ENCODE measurements at places on chromosomes 3 and 15. TPM values are rescaled to one million over a fixed set of nuclear protein-coding genes. Genes with fewer than 3 reads are reported as not detected.

Gene ANKRD34C
- polyA plus RNA-seq = not detected

Gene GOLGA8T
- polyA plus RNA-seq = not detected

Gene PDZRN3
- not detected for polyA plus RNA-seq

Gene ACTRT3
- polyA plus RNA-seq = 0.32 TPM

Gene POLG
- polyA plus RNA-seq = 61.3 TPM

Gene EPHA3
- not detected for polyA plus RNA-seq

Gene ATP13A4
- not detected for polyA plus RNA-seq

Gene TMEM207
- polyA plus RNA-seq = not detected

Gene POTEB
- not detected for polyA plus RNA-seq

DNA sequence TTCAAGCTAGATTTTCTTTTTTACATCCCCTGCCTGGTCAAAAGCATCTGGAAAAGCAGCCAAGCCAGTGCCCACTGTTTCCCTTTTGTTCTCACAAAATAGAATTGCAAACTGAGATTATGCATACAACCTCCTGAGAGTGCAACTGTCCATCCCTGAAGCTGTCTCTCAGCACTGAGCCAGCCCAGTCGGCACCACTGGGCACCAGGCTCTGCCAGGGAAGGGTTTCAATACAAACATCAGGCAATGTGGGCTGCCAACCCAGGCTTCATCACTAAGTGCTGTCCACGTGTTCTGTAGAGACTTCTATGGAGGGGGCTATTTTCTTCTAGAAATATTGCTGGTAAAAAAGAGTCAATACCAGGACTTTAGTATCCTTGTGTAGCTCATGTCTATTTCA is 356.3 kb upstream of the TBL1XR1 start:
- no peak for DNase-seq

- DNase-seq = no peak
These were observed 237.1 kb downstream of the EBLN2 start for GRCh38 chr3:73298243-73299183.

- no peak for DNase-seq
These were observed 345.3 kb downstream of the TIGIT start for GRCh38 chr3:114639171-114639570.

GRCh38 chr15:66232267-66232625 is 21.3 kb downstream of the MEGF11 start:
- DNase-seq = no peak

DNA sequence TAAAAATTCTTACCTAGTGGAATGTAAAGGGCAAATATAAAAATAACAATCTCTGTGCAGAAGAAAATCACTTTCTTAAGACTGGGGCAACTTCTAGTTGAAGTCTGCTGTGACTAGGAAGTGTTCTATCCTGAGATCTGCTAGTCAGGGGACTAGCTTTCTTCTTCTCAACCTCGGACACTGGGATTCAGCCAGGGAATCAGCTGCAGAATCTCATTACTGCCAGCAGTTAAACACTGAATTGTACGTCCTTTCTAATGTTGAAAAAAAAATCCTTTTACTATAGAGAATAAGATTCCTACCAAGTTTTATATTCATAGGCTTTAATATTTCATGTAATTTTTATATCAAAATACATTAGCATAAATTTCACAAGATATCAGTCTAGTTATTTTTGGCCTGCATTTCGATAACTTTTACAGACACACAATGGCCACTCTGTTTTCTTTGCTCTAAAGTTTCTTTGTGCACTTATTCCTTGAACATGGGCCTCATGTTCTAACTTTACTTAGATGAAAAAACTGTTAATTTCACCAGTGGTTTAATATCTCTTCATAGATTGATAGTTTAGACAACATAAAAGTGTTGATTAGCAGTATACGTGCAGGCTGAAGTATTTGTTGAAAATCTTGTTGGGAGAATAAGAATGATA is 2.6 kb upstream of the NEO1 start:
- no peak for DNase-seq

GRCh38 chr3:9787714-9788113 is 4.6 kb downstream of the TADA3 start:
- no peak for DNase-seq

DNA sequence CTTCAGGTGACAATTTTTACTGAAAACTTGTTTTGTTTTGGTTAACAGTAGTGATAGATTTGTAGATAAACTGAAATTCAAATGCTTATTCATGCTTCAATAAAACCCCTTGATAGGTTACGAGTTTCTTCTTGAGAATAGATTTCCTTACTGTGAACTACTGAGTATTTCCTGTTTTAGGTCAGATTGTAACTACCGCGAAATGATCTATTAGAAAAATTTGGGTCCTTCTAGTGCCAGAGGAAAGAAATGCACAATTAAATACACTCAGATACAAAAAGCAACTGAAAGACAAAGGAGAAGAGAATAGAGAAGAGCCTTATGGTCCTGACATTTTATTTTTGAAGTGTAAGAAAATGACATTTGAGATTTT is 251.7 kb upstream of the TBL1XR1 start:
- no peak for DNase-seq

DNA sequence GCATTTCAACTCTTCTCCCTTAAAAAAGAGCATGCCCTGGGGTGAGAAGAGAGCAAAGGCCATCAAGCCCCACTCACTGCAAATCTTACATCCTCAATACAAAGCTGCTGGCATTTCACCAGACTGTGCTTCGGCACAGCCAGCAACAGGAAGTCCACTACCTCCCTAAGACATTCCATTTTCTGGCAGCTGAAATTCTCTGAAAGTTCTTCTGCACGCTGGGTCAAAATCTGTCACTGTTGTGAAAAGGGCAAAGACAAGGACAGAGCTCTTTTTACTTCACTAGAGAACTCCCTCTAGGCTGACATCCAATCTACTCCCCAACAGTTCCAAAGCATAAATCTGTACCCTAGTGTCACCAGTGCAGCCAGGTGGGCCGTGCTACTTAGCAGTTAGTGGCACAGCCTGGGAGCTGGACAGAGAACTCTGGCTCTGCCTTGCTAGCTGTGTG is 6.3 kb downstream of the MTMR10 start:
- DNase-seq = no peak

DNA sequence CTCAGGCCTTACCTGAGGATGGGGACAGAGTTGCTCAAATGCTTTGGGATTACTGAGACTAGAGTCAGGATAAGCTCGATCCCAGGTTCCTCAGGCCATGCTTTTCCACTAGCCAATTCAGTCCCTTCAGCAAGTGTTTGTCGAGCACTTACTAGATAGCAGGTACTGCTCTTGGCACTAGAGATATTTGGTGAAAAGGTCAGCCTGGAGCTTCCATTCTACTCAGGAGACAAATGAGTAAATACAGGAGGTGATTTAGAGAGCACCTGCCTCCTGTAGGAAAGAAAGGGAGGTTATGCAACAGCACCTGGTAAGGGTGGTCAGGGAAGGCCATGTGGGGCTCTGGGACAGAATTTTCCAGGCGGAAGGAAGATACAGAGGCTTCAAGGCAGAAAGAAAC is 99.9 kb downstream of the CACNA1D start:
- no peak for DNase-seq

DNA sequence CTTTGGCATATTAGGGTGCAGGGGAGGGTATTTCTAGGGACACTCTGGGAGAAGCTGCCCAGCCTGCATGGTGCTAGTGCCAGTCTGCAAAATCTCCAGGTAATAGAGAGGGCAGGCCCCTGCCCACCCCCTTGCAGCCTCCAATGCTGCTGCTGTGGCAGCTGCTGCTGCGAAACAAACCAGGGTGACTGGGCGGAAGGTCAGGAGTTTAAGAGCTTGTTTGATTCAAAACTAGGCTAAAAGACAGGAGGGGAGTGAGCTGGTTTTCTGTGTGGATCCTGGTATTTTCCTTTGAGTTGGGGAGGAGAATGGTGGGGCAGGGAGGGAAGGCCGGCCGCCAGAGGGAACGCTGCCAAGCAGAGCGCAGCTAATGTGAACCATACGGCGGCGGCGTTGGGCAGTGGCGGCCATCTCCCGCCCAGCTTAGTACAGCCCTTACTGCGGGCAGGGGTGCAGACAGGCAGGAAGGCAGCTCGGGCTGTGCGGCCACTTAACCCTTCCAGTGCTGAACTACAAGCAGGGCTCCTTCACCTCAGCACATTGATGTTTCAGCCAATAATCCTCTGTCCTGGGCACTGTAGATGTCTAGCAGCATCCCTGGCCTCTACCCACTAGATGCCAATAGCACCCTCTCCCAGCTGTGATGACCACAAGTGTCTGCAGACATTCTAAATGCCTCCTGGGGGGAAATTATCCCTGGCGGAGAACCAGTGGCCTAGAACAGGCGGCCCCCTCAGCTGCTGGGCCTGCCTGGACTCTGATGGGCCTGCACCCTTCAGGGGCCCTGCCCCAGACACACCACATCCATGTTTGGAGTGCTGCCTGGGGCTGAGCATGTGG is 125.7 kb downstream of the EEFSEC start:
- DNase-seq = no peak

DNA sequence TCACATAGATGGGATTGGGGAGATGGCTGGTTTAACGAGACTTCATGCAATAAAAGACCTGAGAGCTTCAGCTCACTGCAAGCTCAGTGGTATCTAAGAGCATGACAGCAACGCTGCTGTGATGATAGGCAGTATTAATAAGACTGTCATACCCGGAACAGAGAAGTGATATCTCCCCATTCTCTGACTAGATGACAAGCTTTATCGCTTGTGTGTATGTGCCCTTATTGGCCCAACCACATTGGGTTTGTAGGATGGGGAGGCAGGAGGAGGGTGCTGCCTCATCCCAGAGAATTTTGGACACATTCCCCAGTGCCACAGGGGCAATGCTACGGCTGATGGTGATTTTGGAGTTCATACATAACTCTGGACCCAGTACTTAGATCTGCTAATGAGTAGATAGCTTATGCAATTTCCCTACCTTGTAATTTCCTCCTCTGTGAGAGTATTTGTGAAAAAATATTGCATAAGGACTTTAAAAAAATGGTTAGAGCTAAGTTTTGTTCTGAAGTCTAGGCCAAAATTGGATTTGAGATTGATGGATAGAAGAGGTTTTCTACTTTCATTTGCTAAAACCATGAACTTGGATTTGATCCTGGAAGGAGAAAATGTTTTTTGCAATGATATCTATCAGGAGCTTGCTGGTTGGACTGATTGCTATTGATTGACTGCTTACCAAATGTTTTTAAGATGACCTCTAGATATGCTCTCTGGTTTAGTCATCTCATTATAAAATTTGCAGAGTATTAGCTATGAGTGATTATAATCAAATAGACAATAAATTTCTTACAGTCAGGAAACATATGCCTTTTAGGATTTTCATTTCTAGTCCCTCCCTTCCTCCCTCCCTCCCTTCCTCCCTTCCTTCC is 14.0 kb upstream of the TMEM212 start:
- DNase-seq = no peak

DNA sequence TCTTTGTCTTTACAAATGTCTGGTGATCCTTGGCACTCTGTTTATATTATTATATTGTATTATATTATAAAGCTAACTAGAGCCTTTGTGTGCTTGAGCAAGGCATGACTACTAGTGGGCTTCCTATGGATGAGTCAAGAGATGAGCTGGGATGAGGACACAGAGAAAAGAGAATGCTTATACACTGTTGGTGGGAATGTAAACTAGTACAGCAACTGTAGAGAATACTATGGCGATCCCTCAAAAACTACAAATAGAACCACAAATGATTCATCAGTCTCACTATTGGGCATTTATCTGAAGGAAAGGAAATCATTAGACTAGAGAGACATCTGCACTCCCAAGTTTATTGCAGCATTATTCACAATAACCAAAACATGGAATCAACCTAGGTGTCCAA is 40.8 kb upstream of the MED12L start:
- no peak for DNase-seq

GRCh38 chr15:68524753-68525584 is 53.8 kb upstream of the CORO2B start:
- DNase-seq = no peak

- no peak for DNase-seq
These were observed 42.0 kb downstream of the BFSP2 start for GRCh38 chr3:133441867-133442270.

GRCh38 chr3:178109691-178110090 is 426.5 kb upstream of the KCNMB2 start:
- no peak for DNase-seq

- DNase-seq = peak; percentile 25
These were observed 89.5 kb upstream of the ATP2B2 start for GRCh38 chr3:10594915-10595314.

DNA sequence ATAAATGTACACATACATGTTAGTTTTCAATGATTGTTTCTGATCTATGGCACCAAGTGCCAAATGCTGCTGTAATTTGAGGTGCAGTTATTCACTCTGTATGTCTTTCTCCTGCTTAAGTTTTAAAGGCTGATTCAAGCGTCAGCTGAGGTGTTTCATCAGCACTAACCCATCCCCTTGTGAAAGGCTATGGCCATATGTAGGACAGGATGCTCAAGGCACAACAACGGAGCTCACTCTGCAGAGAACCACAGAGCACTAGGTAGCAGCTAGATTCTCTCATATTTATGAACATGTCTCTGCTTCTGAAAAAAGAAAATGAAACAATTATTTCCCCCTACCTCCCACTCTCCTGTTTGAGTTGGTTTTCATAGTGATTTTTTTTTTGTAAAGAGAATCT is 340.0 kb upstream of the TMCO5A start:
- DNase-seq = no peak

- DNase-seq = no peak
These were observed 19.8 kb downstream of the WDR73 start for GRCh38 chr15:84634228-84634837.

DNA sequence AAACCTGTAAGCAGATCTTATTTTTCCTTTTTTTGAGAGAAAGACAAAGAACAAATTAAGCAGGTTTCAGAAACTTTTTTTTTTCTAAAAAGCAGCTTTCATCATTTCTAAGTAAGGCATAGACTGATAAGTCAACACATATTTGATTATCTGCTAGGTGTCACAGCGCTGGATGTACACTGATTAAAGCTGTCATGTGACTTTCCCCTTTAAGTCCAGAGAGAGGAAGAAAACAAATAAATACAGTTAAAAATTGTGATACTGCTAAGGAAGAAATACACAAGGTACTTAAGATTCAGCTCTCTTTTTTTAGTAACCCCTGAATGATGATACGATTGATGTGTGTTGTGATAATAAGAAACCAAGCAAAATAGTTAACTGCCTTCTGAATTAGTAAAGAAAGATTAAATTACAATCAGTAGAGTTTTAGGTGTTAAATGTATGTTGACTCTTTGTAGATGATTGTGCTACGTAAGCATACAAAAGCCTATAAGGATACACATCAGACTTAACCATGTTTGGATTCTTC is 2.8 kb downstream of the GLCE start:
- no peak for DNase-seq

- no peak for DNase-seq
These were observed 187.3 kb upstream of the ZNF385D start for GRCh38 chr3:21938267-21938681.

DNA sequence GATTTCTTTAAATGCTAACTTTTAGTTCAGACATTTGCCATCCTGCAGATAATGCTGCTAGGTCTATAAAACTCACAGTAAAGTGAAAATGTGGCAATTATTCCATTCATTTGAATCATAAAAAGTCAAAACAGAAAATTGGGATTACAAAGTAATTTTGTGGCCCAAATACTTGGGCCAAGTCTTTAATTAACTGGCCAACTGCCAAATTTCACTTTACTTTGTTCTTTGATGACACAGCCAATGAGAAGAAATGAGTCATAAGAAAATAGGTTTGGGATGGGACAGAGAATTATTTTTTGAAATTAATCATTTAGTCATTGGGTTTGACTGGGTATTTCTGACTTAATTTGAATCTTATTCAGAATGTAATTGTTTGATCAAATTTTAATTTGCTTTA is 89.8 kb upstream of the SLC2A2 start:
- no peak for DNase-seq
